ENCODE measurements at places on chromosomes 2 and 18. TPM values are rescaled to one million over a fixed set of nuclear protein-coding genes. Genes with fewer than 3 reads are reported as not detected.
A peak's percentile ranks its signal among the peaks of the same experiment; 100 is the strongest.

DNA sequence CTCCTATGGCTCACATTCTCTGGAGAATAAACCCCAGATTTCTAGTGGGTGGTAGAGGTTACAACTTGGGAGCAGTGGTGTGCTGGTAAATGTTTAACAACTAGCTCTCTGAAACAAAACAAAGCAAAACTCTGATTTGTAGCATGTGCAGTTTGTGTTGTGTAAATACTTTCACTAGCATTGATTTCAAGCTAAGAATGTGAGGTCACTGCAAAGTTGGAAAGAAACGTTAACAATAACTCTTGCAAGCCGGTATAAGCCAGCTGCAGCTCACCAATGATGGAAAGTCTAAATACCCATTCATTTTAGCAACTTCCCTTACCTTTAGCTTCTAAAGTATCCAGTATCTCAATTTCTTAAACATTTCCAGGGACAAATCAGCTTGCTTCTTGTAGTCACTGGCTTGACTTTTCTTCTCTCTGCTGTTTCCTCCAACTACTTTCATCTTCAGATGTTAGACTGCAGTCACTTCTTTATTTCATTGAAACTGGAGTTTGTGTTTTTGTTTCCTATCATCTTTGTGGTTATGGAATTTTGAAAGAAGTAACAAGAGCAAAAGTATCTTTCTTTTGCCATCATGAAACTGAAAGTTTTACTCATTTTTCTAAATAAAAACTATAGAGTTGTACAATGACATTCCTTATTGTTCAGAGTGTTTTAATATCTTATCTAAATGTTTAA is 140.2 kb downstream of the PLCL1 start:
- DNase-seq, result no peak

IL1RN gene
- 1.5 TPM for total RNA-seq

GRCh38 chr2:100743741-100744140 is 76.2 kb upstream of the NPAS2 start:
- DNase-seq, result no peak

DNA sequence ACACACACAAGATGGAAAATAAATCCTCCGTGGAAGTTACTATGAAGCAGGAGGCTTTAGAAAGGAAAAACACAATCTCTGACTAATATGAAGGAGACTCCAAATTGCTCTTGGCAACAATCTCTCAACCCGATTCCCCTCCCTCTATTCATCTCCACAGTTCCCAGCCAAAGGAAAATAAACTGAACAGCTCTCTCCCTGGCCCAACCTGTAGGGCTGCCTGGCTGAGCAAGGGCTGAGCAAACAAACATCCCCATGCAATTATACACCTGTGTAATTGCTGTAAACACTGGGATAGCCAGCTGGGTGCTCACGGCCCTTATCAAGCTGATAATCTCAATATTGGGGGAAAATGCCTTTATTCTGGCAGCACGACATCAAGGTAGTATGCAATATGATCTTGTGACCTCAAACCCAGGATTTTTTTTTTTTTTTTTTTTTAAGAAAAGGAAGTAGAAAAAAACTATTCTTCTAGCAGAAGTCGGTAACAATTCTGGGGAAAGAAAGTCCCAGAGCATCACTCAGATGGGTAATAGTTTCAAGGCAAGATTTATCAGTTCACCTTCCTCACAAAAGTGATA is 203.3 kb upstream of the SMAD2 start:
- no peak for DNase-seq

AGXT gene
- not detected for total RNA-seq

GRCh38 chr2:235793163-235793752 is 299.4 kb downstream of the AGAP1 start:
- peak; percentile 61 for DNase-seq

DNA sequence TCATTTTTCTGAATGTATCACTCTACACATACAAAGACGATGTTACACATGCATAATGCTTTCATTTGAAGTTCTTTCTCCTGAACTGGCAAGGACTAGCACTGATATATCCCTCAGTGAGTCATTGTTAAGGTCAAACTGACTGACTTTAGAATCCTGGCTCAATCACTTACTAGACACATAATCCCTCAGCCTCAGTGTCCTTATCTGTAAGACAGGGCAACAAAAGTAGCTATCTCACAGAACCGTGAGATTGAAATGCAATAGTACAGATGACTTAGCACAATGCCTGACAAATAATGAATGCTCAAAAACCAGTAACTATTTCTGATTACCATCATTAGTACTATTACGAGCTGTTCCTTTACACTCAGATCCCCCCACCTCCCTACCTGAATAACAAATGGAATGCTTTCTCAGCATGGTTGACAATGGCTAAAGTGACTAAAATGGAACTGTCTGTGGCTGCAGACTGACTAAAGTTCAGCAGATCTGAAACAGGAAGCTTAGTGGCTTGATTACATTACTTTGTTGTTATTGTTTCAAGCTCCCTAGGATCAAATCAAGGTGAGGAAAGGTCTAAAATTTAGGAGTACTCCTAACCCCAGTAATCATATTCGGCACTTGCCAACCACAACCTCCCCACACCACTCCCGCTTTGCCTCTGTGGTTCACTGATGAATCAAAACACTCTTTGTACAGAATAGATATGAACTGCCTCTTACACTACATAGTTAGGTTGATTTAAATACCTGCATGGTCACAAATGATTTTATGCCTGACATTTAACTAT is 35.8 kb upstream of the CACNB4 start:
- no peak for DNase-seq

All from heart left ventricle (tissue), 16 donors.